ENCODE measurements at places on chromosomes 11 and 22. TPM values are rescaled to one million over a fixed set of nuclear protein-coding genes. Genes with fewer than 3 reads are reported as not detected.

DNA sequence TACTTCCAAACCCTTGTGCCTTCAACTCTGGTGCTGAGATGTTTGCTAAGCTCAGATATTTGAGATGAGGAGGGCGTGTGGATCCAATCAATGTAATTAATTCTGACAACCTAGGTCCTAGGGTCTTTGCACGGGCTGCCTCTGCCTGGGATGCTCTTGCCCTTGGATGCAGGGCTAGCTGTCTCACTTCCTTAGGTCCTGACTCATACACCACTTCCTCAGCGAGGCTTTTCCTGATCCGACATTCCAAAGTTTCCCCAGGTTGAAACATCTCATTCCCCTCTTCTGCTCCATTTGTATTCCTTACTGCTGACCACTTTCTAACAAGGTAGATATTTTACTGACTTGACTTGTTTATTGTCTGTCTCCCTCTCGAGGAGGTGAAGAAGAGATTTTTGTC, 43.0 kb upstream of the NTM start:
- DNase-seq: no peak

- no peak for DNase-seq
Measured at GRCh38 chr11:114942207-114942606, 263.9 kb downstream of the NXPE2 start.

SLC43A1 gene
- total RNA-seq: 28.4 TPM

OLFML1 gene
- not detected for total RNA-seq

- DNase-seq: no peak
Measured at GRCh38 chr11:12478743-12479142, 101.4 kb downstream of the PARVA start.

PGA5 gene
- total RNA-seq: not detected

DNA sequence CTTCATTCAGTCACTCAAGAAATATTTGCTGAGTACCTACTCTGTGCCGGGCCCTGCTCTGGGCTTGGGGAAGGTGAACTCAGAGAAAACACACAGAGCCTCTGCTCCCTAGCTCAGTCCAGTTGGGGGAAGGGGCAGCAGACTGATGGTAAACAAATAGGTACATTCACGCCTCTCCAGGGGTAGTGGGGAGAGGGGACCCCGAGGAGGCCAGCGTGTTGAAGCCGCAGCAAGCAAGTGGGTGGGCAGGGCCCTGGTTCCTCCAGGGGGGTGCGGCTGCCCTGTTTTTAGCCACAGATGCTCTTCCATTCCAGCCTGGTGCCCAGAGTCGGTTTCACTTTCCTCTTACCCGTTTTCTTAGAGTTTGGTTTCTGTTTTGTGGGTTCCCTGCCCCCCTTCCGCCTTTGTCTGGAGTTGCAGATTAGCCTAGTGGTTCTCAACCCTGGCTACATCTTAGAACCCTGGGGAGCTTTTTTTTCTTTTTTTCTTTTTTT, 8.7 kb downstream of the DRAP1 start:
- peak; percentile 93 for DNase-seq

DNA sequence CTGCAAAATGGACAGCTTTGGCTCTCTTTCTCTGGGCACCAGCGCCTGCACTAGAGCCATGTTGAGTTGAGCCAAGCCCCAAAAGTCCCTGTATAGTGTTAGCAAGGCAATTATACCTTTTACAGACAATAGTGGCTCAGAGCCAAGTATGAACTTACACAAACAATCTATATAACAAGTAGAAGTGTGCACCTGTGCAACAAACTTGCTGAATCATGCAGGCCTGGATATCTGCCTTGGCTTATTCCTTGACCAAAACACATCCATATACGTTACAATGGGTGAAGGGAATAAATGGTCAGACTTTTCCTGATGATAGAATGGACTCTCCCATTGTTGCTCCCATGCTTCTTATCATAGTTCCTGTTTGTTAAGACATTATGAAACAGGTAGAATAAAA, 3.8 kb upstream of the OR52I2 start:
- DNase-seq: no peak

- DNase-seq: peak; percentile 18
Measured at GRCh38 chr11:45100339-45100738, 46.1 kb upstream of the PRDM11 start.

Data from activated CD8-positive, alpha-beta T cell treated with anti-CD3 and anti-CD28 coated beads, Interleukin-2, amount 10 ng/mL, durations not matched to agents 7 days and 5 days (primary cell).